ENCODE measurements at places on chromosomes 5 and 9. TPM values are rescaled to one million over a fixed set of nuclear protein-coding genes. Genes with fewer than 3 reads are reported as not detected.

- no peak for DNase-seq
Observed at GRCh38 chr5:173598686-173599085, 17.8 kb downstream of the BOD1 start.

The PCDHA12 gene
- polyA plus RNA-seq: 0.07 TPM

GRCh38 chr9:34998266-34998665, 8.7 kb downstream of the DNAJB5 start:
- no peak for DNase-seq

The CDH12 gene
- not detected for polyA plus RNA-seq

The AK6 gene
- 47.8 TPM for polyA plus RNA-seq

The LCN1 gene
- not detected for polyA plus RNA-seq

GRCh38 chr9:86541014-86541570, 186.9 kb upstream of the TUT7 start:
- DNase-seq: no peak
